GM20000 (cell line): ENCODE measurements at places on chromosomes 2 and 18.
A peak's percentile ranks its signal among the peaks of the same experiment; 100 is the strongest.

GRCh38 chr2:113070606-113070975 lies 2.8 kb downstream of the IL1F10 start:
- DNase-seq: no peak

- no peak for DNase-seq
These were observed 283.4 kb downstream of the CNTNAP5 start for GRCh38 chr2:124308319-124309062.

GRCh38 chr2:101892377-101892776 lies 99.4 kb upstream of the IL1R2 start:
- no peak for DNase-seq

GRCh38 chr2:111160758-111161157 lies 40.0 kb downstream of the BCL2L11 start:
- no peak for DNase-seq

- no peak for DNase-seq
These were observed 39.8 kb upstream of the EVA1A start for GRCh38 chr2:75600461-75601011.

DNA sequence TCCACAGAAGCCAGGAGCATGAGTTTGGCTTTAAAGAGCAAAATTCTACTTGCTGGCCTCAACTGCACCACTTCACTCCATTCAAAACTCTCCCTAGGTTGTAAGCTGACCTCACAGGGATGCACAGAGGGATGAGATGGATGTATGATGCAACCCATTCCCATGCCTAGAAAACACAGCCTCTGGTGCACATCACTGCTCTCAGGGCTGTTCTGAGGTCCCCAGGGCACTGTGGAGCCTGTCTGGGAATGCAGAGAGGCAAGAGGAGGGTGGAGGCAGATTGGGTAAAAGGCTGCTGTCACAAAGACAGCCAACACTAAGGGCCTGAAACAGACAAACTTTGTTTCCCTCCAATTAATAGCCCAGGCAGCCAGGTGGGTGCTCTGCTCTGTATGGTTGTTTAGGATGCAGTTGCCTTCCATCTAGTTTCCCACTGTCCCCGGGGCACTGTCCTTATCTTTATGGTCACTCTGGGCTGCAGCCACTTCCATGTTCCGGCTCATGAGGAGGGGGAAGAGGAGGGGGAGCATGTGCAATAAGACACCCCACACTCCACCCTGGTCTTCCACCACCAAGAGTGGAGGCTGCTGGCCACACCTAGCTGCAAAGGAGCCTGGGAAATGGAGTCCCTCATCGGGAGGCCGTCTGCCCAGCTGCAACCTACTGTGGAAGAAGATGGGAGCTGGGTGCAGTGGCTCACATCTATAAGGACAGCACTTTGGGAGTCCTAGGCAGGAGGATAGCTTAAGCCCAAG lies 7.0 kb downstream of the GPR45 start:
- DNase-seq: no peak

DNA sequence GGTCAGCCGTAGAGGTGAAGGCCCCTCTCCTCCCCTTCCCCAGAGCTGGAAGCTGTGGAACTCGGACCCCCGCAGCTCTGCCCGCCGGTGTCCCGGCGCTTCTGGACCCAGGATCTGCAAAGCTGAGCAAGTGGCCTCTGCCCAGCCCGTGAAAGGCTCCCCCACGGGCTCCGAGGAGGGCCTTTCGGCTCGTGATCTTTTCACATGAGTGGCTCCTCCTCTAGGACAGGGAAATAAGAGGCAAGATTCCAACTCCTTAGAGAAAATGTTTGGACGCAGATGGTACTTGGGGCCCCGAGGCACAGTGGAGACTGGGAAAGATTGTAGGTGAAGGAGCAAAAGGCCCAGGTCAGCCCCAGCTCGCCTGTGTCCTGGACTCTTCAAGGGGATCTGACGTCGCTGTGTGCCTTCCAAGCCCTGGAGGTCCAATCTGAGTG lies 48.2 kb upstream of the SP3 start:
- no peak for DNase-seq

- no peak for DNase-seq
These were observed 144.4 kb upstream of the LYPD6 start for GRCh38 chr2:149185942-149186490.

DNA sequence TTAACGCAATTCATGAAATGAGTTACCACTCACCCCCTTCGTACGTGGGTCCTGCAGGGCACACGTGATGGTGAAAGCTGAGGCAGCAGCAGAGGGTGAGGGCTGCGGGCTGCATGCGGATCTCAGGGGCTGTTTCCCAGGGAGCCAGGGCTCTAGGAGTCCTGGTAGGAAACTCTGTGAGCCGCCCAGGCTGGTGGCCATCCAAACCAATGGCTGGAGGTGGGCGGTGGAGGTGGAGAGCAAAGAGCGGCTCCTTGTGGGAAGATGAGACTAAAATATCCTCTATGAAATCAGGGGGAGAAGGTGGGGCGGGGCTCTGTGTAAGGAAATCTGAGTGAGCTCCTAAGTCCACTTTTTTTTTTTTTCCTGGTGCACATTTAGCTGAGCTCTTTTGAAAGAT lies 120.1 kb upstream of the SLC1A4 start:
- no peak for DNase-seq

DNA sequence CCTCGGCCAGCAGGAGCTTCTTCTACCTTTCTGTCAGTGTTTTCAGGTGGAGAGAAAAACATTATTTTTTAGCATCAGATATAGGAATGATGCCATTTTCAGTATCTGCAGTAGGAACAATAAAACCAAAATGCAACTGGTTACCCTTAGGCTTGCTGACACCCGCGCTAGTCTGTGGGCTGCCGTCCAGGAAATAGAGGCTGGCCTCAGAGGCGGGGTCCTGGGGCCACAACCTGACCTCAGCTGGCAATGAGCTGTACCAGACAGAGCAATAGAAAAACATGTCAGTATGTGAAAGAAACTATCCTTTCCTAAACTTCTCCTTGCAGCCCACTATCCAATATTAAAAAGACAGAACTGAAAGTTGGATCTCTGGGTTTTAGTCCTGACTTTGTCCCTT lies 4.6 kb upstream of the ST6GAL2 start:
- no peak for DNase-seq

DNA sequence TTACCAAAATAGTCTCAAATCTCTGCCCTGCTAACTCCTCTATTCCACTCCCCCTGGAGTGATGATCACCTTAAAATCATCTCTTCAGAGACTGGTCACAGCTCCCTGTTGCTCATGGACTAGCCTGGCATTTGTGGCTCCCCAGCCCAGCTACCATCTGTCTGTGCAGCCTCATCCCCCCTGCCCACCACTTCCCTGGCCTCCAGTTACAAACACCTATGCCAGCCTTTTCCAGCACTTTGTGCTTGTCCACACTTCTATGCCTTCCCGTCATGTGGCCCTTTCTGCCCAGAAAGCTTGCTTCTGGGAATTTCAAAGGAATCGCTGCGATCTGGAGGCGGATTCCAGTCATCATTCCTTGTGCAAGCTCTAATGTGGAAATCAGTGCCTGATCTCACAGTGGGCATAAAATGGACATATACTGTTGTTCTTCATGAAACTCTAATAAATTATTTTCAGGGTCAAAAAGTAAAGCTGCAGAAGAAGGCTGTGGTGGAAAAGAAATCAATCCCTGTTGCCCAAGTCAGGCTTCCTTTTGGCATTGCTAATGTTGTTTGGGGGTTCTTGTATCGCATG lies 19.4 kb downstream of the PLB1 start:
- DNase-seq: no peak

GRCh38 chr2:3212984-3213383 lies 164.6 kb downstream of the EIPR1 start:
- no peak for DNase-seq

DNA sequence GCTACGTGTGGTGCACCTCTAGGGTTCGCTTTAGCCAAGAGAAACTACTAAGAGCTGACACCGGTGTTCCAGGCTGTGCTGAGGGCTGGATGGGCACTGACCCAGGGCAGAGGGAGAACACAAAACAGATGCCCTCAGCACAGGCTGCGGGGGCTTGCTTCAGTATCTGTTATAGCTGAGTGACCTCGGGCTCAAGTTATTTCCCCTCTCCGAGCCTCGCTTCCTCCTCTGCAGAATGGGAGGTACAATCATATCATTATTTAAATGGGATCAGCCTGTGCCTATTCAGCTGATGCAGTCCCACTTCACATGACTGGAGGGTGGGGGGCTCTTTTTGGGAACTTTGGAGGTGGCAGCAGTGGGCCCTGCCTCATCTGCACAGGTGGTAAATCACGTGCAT lies 156.1 kb upstream of the APCDD1 start:
- DNase-seq: no peak

GRCh38 chr18:70455731-70456130 lies 166.9 kb downstream of the SOCS6 start:
- no peak for DNase-seq

DNA sequence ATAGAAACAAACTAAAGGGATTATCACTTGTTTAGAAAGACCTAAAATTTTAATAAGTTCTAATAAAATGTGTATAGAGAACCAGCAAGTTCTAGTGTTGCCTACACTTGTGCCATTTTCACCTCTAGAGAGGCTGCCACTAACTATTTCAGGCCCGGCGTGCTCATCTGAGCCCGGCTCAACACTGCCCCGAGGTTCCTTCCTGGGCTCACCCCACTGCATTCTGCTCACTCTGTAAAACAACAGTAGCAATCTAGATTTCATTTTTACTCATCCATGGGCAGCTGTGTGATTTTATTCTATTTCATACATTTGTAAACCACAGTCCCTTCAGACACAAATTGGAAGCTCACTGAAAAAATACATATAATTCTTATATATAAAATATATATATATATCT lies 253.2 kb downstream of the L3MBTL4 start:
- DNase-seq: peak; percentile 22

DNA sequence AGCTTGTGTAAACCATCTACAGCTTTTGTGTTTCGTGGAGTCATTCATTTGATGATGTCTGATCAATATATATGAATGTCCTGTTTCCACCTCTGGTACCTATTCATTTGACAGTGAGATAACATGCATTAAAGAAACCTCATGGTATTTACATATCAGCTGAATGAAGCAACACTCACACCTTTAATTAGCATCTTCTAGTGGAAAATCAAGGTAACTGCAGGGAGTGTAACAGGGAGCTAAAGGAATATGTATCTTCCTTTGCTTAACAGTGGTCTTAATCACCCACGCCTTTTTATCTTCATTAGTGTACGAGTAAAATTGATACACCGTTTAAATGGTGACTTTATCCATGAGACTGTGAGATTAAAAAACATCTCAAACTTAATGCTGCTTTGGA lies 15.6 kb downstream of the SLC39A10 start:
- no peak for DNase-seq

DNA sequence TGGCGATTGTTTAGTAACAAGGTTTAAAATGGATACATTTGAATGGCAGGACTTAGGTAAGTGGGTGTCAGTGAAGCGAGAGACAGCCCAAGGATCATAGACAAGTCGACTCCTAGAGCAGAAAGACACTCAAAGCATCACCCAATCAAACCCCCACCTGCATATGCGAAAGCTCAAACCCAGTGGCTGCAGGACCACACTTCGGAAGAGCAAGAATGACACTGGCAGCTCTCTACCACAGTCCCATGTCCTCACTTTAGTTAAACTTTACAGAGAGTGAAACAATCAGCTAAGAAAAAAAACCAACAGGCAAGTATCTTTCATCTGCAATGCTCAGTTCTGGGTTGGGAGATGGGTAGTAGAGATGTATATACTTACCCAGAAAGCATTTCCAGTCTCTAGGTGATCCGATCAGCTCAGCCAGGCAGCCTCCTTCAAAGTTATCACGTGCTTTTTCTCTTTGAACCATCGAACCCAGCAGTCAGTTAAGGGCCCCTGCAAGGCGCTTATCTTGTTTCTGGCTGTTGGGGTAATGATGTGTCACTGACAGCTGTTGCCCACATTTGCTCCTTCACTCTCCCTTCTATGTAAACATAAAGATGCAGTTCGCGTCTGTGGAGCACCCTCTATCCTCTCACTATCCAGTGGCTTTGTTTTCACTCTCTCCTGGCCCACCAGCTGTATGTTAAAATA lies 357.5 kb upstream of the ID2 start:
- DNase-seq: no peak

DNA sequence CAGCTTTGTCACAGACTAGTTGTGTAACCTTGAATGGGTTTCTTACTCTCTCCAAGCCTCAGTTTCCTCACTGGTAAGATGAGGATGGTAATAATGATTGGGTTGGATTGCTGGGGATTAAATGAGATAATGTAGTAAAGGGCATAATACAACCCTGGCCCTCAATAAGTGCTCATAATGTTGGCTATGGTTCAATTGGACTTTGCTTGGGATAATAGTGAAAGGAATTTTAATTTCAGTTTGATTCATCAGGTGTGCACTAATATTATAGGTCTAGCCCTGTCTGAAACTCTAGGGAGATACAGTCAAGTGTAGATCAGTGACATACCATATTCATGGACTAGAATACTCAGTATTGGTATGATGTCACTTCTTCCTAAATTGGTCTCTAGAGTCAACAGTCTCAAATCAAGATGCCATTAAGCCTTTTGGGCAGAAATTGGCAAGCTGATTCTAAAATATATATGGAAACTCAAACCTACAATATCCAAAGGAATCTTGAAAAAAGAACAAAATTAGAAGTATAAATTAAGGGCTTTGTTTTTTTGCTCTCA lies 161.4 kb downstream of the SMAD7 start:
- DNase-seq: no peak

GRCh38 chr18:40222776-40223175 lies 1732.3 kb upstream of the PIK3C3 start:
- DNase-seq: no peak

DNA sequence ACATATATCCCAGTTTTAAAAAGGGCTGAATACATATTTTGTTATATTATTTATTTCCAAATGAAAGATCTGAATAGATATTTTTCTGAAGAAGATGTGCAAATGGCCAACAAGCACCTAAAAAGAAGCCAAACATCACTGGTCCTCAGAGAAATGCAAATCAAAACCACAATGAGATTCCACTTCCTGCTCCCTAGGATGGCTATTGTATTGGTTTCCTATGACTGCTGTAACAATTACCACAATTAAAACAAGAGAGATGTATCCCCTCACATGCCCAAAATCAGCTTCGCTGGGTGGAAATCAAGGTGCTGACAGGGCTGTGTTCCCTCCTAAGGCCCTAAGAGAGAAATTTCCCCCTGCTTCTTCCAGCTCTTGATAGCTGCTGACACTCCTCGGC lies 23.2 kb downstream of the ABCB11 start:
- no peak for DNase-seq

DNA sequence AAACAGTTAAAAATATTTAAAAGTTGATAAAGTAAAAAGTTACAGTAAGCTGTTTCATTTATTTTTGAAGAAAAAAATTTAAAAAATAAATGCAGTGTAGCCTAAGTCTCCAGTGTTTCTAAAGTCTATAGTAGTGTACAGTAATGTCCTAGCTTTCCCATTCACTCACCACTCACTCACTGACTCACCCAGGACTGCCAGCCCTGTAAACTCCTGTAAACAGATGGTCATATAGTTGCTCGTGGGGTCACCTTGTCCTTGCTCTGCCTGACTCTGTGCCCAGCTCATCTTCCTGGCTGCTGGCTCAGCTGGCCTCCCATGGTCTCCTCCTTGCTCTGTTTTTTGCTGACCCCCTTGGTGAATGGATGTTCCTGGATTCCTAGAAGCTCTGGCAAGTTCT lies 180.3 kb downstream of the VAPA start:
- no peak for DNase-seq

- no peak for DNase-seq
These were observed 808.4 kb downstream of the ERBB4 start for GRCh38 chr2:211730215-211730614.

- DNase-seq: no peak
These were observed 14.4 kb upstream of the RPE start for GRCh38 chr2:209988010-209988409.

- no peak for DNase-seq
These were observed 27.8 kb upstream of the KCNG2 start for GRCh38 chr18:79769698-79770500.
